ENCODE measurements at places on chromosomes 12 and 14.

DNA sequence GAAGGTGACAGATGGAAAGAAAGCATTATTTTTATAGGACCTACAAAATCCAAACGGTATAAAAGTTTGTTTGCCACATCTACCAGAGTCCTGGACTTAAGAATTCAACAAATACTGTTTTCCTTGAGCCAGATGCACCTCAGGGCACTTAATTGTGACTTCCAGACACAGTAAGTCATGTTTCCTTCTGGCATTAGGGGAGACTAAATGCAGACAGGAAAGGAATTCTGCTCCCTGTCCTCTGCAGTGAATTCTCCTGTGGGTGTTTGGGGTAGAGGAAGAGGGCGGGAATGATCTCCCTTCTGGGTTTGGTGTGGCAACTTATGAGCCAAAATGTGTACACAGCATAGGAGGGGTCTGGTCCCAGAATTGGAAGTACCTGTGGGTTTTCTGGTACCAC lies 93.9 kb upstream of the ZDHHC17 start:
- DNase-seq: no peak

DNA sequence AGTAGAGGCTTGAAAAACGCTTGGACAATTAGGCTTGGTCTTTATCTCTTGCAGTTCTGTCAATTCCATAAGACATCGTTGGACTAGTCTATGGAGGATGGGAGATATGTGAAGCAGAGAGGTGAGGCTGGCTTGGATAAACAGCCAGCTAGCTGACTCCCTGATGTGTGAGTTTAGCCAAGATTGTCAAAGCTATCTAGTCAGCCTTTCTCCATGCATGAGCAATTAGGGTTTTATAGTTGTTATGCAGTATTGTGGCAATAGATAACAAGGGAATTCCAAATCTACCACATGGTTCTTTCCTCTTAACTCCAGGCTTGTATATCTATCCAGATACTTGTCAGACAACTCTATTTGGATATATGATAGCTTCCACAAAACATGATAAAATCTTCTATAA lies 153.6 kb upstream of the NRXN3 start:
- DNase-seq: no peak

DNA sequence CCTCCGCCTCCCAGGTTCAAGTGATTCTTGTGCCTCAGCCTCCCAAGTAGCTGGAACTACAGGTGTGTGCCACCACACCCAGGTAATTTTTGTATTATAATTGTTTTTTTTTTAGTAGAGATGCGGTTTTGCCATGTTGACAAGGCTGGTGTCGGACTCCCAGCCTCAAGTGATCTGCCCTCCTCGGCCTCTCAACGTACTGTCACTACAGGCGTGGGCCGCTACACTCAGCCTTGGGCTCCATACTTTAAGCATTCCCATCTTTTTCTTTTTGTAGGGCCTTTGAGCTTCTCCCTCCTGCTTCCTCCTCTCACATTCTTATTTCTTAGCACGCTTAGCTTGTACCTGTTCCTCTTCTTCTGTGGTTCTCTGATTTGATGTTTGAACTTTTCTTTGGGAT lies 62.8 kb downstream of the SERPINA3 start:
- DNase-seq: no peak

DNA sequence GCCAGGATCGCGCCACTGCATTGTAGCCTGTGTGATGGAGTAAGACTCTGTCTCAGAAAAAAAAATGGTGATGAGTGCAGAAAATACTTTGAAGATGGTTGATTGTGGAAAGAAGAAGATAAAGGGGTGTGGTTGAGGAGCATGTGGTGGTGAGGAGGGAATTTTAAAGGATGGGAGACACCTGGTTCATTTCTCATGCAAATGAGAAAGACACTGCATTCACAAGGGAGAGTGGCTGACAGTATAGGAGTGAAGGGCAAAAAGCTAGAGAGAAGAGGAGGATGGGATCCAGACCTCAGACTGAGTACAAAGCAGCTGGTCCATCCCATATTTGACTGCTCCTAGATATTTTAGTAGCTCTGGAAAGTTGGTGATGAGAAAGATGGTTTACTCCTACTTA lies 206.0 kb downstream of the SNAPC1 start:
- DNase-seq: no peak

- DNase-seq: no peak
Observed at GRCh38 chr14:77066578-77067172, 31.4 kb upstream of the CIPC start.
